Fibroblast of upper back skin (primary cell): ENCODE measurements at places on chromosomes 11 and 22.
A peak's percentile ranks its signal among the peaks of the same experiment; 100 is the strongest.

DNA sequence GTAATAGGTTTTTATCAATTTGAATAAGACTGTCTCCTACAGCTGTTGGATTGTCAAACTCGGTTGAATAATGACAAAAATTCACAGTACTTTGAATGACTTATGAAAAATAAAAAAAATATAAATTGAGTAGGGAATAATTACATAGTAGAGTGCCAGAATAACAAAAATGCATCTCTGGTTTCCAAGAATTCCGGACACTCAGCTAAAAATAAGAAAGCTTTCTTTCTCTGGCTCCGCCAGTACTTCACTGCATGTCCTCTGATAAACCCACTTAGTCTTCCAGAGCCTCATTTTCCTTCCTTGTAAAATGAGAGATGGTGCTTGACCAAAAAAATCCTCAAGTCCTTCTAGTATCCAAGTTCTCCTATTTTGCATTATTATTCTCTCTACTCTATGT lies 374.6 kb upstream of the LUZP2 start:
- DNase-seq: no peak

GRCh38 chr11:72534371-72535193 lies 100.3 kb upstream of the CLPB start:
- DNase-seq: peak; percentile 41

- no peak for DNase-seq
Observed at GRCh38 chr11:3107608-3108182, 50.5 kb upstream of the CARS1 start.

DNA sequence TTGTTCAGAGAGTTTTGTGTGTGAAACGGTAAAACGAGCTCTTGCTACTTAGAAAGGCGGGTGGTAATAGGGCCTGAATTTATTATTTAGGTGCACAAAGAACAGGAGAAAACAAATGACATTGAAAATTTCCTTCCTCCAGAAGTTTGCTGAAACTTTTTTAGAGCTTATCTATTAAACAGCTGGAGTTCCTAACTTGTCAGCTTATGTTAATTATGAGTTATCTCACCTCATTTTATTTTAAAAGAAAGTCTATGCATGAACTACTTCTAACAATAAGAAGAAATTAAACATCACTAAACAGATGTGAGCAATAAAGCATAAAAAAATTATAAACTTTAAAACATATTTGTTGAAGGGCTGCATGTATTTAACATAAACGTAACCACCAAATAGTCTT lies 373.9 kb upstream of the ANO3 start:
- DNase-seq: no peak

DNA sequence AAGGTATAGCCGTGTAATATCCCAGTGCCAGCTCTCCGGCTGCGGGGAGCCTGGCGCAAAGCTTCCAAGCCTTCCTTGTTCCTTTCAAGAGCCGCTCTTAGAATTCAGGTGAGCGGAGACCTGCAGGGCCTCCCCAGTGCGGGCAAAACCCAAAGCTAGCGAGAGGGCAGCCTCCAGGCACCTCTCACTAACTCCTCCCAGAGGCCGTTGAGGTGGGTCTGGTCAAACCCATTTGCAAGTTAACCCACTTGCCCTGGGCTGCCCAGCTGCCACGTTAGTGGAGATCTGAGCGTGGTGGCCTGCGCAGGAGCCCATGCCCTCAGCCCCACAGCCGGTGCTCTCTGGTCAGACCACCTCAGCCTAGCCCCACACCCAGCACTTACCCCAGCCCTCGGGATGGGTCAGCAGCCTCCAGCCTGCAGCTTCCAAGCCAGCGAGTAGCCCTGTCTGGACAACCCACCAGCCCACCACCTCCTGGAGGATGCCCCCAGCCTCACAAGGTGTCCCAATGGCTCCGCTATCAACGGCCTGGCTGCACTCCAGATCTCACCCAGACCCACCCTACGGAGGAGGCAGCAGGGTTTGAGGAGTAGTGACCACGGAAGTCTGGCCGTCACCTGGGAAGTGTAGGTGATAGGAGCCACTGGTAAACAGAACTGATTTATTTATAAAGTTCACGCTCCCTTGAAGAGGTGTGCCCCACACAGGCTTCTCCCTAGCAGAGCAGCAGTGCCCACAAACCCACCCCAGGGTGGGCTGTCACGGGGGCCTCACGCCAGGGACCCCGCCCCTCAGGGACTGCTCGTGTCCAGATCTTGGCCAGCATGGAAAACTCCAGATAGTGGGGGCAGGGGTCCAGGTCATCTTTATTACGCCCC lies 2.3 kb downstream of the ASCL2 start:
- DNase-seq: no peak

- DNase-seq: no peak
Observed at GRCh38 chr22:49209452-49210195, 618.0 kb downstream of the BRD1 start.

GRCh38 chr22:49929211-49929979 lies 11.0 kb downstream of the CRELD2 start:
- peak; percentile 10 for DNase-seq

DNA sequence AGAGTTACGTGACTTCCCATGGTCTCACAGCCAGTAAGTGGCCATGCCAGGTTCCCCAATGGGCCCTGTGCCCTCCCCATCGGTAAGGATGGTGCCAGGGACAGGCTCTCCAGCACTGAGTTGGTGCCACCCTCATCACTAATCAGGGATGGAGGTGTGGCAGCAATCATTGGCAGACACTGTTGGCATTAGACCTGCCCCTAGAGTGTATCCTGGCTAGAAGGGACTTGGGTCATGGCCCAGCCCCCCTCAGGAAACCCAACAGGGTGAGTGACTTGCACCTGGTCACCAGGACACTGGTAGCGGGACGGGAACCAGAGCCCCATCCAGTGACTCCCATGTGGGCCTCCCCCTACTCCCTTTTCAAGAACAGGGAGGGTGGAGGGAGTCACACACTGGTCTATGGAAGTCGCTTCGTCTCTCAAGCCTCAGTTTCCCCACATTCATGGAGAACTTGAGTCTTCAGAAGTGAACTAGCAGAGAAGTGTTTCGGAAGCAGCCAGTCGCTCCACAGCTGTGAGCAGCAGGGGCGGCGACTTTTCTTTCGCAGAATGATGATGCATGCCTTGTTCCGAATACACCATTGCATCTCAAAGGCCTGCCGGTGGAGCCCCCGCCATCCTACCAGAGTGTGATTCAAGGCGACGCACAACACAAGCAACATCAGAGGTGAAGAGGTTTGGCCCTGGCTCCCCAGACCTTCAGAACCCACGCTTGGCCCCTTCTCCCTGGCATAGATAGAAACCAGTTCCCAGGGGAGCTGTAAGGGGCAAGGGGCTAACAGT lies 12.9 kb downstream of the MS4A10 start:
- DNase-seq: no peak

DNA sequence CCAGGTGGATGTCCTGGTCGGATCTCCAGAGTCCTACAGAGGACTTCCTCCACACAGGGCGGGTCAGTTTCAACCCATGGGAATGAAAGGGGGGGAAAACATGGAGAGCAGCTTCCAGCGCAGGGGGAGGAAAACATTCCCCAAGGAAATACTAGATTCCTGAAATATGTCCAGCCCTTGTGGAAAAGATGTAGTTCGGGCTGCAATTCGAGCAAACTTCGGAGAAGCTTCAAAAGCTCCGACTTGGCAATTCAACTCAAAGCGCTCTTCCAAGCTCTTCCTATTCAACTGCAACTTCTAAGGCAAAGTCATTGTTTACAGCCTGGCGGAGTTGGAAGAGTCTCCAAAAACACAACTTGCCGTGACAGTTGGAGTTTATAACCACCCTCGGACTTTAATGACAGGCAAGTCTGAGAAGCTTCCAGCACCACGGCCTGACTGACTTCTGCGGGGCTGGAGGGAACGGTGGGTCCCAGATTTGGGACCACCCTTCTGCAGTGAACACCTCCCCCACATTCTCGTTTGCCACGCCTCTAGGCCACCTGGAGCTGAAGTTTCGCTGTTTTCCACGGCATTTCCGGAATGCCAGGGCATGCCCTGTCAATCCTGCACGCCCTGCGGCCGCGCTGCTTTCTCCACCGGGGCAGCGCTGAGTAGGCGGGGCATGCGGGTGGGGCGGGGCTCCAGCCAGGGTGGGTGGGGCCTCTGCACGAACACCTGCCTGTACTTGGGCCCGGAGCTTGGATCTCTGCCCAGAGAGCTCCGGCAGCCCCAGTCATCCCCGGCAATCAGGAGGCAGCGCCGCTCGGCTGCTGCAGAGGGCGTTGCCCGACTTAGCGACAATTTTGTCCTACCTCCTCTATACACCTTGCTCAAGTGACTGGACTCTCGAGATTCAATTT lies 49.0 kb upstream of the BIRC3 start:
- DNase-seq: peak; percentile 62

DNA sequence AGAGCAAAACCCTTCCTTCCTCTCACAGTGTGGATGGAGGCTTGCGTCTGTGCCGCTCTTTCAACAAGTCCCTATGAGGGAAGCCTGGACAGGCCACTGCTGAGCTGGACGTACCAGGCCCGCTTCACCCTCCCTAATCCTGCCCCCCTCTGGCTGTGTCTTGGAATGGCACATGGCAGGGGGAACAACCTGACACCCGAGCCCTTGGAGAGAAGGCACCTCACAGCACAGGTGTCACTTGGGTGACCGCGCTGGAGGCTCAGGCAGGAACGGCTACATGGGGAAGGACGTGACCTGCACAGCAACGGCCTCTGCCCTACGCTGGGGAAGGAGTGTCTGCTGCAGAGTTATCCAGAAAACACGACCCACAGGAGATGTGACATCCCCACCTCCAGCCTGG lies 11.0 kb downstream of the CARS1 start:
- no peak for DNase-seq

DNA sequence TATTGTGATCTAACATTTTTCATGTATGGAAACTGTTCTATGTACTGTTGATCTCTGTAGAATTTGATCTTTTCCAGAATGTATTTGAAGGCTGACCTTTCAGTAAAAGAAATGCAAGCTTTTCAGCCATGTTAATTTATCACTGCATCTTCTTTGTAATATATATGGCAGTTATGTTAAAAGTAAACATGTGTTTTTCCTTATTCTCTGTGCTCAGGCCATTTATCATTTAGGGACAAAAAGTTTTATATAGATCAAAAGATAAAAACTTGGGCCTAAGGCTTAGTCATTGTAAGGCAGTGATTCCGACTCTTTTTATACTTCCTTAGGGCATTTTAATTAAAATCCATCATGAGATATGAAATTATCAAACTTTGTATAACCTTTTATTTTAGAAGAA lies 48.7 kb downstream of the KDM2A start:
- peak; percentile 9 for DNase-seq

DNA sequence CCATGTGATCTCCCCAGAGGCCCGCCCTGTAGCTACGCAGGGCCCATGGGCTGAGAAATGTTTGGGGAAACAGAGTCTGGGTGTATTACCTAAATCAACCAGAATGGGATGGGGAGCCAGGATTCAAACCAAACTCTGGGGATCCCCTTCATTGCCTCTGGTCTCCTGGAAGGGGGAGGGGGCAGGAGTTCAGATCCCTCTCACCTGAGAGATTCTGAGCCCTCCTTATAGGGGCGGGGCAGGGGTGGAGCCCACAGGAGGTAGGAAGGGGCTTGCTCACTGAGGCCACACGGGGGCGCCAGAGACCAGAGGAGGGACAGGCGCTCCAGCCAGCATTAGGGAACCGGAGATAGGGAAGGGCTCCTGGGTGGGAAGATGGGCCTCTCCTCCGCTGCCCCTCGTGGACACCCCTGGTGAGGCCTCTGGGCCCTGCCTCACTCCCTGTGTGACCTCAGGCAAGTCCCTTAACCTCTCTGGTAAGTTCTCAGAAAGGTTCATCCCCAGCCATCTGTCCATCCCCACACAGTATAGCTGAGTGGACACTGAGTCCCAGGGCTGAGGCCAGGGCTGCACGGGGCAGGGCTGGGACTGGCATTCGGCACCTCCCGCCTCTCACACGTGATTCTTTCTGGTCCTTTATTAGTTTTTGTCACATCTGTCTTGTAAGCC lies 2.7 kb upstream of the CDC42BPG start:
- DNase-seq: peak; percentile 89

DNA sequence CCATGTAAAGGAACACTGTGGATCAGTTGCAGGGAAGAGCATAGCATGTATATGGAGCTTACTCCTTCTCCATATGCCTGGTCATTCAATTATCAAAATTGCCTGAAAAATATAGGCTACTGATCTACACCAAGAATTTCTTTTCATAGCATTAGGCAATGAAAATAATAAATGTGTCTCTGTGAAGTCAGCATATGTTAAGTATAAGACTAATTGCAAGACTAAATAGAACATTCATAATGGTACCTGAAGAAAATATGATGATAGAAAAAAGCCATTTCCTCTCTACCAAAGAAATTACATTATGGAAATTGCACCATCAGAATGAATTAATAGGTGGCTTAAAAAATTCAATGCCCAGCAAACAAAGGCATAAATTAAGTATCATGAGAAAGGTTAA lies 584.7 kb downstream of the NELL1 start:
- no peak for DNase-seq

DNA sequence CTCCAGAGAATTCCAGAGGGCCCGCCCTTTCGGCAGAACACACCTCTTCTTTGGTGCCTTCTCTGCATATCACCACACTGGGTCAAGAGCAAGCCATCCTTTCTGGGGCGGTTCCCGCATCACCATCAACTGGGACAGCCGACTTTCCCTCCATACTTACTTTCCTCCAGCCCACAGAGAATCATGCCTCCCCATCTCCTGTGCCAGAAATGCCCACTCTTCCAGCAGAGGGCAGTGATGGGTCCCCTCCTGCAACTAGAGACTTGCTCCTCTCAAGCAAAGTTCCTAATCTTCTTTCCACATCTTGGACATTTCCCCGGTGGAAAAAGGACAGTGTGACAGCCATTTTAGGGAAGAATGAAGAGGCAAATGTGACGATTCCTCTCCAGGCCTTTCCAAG lies 157.7 kb downstream of the C11orf91 start:
- DNase-seq: peak; percentile 45

GRCh38 chr11:92848578-92848977 lies 120.9 kb upstream of the MTNR1B start:
- DNase-seq: no peak

DNA sequence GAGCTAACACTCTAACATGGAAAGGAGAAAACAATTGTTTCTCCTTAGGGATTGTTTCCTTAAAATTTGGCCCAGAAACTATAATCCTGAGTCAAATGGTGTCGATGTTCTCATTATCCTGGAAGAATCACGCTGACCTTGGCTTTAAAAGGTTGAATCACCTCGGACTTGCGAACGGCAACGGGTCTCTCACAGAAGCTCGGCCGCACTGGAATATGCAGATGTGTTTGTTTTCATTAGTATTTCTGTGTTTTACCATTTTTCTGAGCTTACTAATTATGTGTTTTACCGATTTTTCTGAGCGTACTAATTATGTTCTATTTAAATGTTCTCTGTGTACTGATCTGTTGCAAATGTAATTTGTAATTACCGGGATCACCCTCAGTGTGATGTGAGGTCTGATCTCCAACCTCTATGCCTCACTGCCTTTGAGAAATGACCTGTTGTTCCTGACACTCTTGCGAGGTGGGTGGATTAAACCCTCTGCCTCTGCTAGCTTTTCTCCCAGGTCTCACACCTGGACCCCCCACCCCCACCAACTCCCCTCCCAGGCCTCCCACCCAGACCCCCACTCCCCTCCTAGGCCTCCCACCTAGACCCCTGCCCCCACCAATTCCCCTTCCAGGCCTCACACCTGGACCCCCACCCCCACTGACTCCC lies 38.3 kb upstream of the BRSK2 start:
- no peak for DNase-seq
